ENCODE measurements at places on chromosomes 1 and 21.

GRCh38 chr1:115433483-115433882 is 95.4 kb upstream of the NGF start:
- DNase-seq = no peak

DNA sequence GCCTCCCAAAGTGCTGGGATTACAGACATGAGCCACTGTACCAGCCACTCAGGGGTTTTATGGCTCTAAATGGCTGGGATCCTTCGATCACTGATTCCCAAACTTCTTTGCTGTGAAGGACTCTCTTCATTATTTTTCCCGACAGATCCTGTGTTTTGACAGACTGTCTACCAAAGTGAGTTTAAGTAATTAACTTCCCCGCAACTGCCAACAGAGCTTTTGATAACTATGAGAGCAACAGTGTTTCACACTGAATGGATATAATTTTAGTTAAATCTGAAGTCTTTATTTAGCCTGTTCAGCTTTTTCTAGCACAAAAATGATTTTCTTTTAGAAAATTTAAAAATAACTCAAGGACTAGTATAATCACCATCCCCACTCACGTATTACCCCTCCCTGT is 12.6 kb upstream of the RABIF start:
- no peak for DNase-seq

GRCh38 chr1:117673405-117673804 is 67.6 kb downstream of the TENT5C start:
- no peak for DNase-seq

- no peak for DNase-seq
Observed at GRCh38 chr1:61326713-61327112, 244.4 kb downstream of the NFIA start.

DNA sequence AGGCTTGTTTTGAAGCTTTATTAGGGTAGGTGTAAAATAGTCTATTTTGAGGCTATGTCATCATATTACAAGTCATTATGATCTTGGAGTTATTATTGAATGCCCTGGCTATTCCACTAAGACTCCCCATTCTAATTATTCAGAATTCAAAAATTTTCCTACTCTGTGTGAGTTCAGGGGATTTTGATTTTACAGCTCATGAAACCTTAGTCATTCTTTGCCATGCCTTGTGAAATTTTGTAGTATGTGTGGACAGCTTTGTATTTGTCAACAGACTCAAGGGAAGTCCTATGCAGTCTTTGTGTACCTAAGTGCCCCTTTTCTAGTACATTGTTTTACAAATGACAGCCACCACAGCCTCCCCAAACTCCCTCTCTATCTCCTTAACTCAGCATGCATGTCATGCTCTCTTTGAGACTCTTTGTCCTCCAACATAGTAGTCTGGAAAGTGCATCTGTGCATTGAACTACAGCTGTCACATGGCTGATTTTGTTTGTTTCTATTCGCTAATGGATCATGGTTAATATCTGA is 28.0 kb downstream of the CD1D start:
- DNase-seq = no peak

DNA sequence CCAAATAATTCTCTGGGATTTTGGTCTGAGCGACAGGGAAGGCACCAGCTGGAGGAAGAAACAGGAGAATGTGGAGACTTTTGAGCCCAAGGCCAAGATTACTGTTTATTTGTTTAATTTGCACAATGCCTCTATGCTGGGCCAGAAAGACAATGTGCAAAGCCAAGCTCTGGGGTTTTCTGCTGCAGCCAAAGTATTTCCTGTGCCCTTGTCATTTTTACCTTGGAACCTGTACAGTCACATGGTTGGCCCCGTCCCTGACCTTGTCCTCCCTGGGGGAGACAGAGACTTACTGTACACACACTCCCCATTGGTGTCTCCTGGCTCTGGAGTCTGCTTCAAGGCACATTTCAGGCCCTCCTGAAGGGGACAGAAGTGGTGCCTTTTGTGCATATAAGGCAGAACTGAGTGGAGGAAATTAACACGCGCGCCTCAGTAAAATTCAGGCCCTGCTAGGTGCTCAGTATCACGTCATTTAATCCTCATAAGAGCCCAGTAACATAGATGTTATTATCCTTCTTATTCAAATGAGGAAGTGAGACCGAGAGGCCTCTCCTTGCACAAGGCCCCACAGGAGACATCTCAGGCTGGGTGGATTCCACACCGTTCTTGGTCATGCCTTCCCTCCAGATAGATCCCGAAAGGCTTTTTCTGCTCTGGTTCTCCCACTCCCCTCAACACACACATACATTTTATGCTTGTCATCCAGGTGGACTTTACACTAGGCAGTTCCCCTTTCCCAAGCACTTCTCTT is 21.1 kb downstream of the C1orf115 start:
- DNase-seq = no peak

GRCh38 chr1:8560611-8561544 is 243.0 kb downstream of the SLC45A1 start:
- peak; percentile 74 for DNase-seq

DNA sequence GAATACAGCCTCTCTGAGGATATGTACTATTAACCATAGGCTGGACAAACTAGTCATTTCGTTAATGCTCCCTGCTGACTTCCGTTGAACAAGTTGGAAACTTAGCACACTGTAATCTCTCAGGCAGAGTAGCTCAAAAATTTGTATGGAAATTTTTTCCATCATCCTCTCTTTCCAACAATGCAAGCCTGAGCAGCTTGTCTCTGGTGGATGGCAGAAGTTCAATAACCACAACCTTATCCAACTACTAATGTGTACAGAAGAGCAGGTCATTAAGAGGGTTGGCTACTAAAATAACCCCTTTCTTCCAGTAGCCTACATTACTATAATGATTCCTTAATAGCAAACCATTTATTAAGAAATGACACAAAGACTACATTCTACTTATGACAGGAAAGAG is 262.3 kb downstream of the NFIA start:
- DNase-seq = no peak

- peak; percentile 97 for DNase-seq
Observed at GRCh38 chr1:111139956-111140679, at the start of the genes CEPT1 and DRAM2. CEPT1 (plus strand) TSS chr1:111140223; CDS start chr1:111147715, 7,492 bp downstream. DRAM2 (minus strand) TSS chr1:111140093; CDS start chr1:111131554, 8,539 bp downstream.

DNA sequence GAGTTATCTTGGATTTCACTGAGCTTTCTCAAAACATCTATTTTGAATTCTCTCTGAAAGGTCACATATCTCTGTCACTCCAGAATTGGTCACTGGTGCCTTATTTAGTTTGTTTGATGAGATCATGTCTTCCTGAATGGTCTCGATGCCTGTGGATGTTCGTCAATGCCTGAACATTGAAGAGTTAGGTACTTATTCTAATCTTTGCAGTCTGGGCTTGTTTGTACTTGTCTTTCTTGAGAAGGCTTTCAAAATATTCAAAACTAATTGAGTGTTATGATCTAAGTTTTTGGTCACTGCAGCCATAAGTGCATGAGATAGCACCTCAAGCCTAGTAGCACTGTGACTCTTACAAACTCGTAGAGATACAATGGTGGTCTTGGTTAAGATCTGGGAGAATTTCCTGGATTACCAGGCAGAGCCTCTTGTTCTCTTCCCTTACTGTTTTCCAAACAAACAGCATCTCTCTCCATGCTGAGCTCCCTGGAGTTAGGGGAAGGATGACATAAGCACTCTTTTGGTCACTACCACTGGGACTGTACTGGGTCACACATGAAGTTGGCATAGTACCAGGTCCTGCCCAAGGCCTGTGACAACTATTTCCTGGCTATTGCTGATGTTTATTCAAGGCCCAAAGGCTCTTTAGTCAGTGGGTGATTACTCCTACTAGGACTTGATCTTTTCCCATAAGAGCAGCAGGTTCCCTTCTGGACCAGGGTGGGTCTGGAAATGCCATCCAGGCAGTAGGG is 25.6 kb downstream of the SLC22A15 start:
- no peak for DNase-seq

GRCh38 chr1:3968851-3969250 is 68.8 kb upstream of the C1orf174 start:
- peak; percentile 27 for DNase-seq

GRCh38 chr1:61612602-61613001 is 112.3 kb downstream of the TM2D1 start:
- DNase-seq = no peak

GRCh38 chr21:16983420-16983819 is 529.4 kb upstream of the CXADR start:
- no peak for DNase-seq

GRCh38 chr21:21241391-21241790 is 243.2 kb downstream of the NCAM2 start:
- no peak for DNase-seq

- no peak for DNase-seq
Observed at GRCh38 chr1:197763769-197764168, 11.5 kb downstream of the DENND1B start.

- DNase-seq = no peak
Observed at GRCh38 chr1:29255134-29255666, 18.9 kb downstream of the PTPRU start.

DNA sequence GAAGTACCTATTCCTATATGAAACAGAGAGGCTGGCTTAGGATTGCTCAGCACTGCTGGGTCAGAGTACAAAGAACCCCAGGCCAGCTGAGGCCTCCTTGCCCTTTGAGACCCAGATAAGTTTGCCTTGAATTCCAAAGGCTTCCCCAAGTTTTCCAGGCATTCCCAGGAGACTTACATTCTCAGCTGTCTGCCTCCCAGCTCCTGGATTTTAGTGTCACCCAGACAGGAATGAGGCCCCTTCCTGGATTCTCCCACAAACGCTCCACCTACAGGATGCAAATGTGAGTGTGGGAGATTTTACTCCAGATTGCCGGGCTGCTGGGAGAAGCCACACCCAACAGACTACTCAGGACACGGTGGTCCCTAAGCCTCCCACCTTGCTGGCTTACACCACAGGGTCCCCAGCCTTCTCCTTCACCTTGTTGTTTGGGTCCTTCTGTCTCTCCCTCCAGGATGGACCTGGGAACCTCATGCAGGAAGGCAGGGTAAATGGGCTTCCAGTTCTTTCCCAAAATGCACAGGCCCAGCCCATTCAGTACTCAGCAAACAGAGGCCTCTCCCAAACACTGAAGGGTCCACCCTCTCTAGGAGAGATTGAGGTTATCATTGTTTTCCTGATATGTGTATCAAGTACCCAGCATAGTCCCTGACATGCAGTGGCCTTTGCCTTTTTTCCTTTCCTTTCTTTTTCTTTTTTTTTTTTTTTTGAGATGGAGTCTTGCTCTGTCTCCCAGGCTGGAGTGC is 10.6 kb downstream of the RHBG start:
- DNase-seq = no peak

- no peak for DNase-seq
Observed at GRCh38 chr21:37965088-37965805, 49.0 kb upstream of the KCNJ6 start.

DNA sequence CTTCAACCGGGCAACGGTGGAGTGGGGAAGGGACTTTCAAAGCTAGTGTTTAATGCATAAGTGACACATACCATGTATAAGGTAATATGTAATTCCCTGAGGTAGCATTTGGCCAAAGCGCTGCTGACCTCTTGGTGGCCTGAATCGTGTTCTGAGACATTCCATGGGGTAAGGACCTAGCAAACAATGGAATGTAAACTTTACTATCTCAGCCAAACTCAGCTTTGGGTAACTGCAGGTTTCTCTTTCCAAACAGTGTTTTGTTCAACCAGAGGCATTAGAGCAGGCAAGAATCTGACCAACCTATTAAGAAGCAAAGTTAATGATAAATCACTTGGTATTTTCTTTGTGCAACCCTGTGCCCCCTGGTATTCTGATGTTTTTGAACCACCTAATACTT is 22.0 kb downstream of the TGFB2 start:
- no peak for DNase-seq

- no peak for DNase-seq
Observed at GRCh38 chr1:204567071-204567470, 50.9 kb downstream of the MDM4 start.

DNA sequence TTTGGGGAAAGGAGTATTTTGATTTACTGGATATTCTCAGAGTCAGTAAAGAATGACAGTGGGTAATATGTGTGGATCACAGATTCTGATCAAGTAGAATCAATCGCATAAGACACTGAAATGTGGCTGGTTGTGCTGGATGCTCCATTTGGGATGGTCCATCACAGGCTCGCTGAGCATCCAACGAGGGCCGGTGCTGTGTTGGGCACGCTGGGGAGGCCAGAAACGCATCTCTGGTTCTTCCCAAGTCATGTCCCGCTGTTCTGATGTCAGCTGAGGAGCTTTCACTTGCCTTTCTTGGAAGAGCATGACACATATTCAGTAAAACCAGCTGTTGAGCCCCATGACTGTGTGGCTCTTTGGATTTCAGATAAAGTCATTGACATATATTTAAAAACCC is 72.0 kb downstream of the UMODL1 start:
- no peak for DNase-seq

- DNase-seq = no peak
Observed at GRCh38 chr1:53562981-53563379, 103.8 kb downstream of the DMRTB1 start.

DNA sequence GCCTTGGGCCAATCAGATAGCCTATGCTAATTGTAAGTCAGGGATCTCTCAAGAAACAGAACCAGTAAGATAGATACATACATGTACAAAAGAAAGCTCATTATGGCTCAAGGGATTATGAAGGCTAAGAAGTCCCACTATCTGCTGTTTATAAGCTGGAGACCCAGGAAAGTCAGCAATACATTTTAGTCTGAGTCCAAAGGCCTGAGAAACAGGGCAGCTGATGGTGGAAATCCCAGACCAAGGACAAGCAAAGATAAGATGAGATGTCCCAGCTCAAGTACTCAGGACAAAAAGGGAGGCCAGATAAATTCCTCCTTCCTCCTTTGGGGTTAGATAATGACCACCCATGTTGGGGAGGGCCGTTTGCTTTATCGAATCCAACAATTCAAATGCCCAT is 269.9 kb downstream of the AJAP1 start:
- DNase-seq = no peak

GRCh38 chr1:173418107-173418985 is 58.8 kb upstream of the PRDX6 start:
- DNase-seq = peak; percentile 76

- DNase-seq = no peak
Observed at GRCh38 chr1:213050745-213051126, 305 bp upstream of the RPS6KC1 start.

- no peak for DNase-seq
Observed at GRCh38 chr1:162333991-162334390, 42.7 kb downstream of the SPATA46 start.

GRCh38 chr1:213692321-213692720 is 295.5 kb upstream of the PROX1 start:
- DNase-seq = no peak

DNA sequence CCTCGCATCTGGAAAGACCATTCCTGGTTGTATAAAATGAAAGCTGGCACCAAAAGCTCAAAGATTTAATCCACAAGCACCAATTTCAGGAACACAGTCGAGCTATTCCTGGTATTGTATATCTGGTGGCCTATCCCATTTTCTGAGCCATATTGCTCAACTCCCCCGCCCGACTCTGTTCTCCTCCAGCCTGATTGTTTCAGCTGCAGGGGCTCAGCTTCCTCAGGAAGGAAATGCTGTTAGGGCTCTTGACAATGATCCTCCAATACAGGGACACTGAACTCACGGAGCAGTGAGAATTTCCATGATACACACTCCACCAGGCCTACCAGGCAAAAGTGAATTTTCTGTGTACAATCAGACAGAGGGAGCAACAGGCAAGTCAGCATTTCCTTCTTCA is 16.9 kb upstream of the TDRD10 start:
- no peak for DNase-seq

GRCh38 chr1:11885916-11886315 is 27.2 kb upstream of the NPPB start:
- DNase-seq = no peak

GRCh38 chr21:46055863-46056281 is 42.0 kb upstream of the COL6A2 start:
- DNase-seq = no peak

- no peak for DNase-seq
Observed at GRCh38 chr1:17230671-17231310, 18.1 kb upstream of the PADI3 start.

GRCh38 chr1:226274138-226274537 is 34.8 kb downstream of the LIN9 start:
- no peak for DNase-seq

- DNase-seq = no peak
Observed at GRCh38 chr21:24260751-24261150, 1346.5 kb downstream of the MRPL39 start.

Measured in OCI-LY7 (cell line).